ENCODE measurements at places on chromosomes 16 and 17. TPM values are rescaled to one million over a fixed set of nuclear protein-coding genes. Genes with fewer than 3 reads are reported as not detected.

TEX14 gene
- 1.2 TPM for polyA plus RNA-seq

SECTM1 gene
- 1.7 TPM for polyA plus RNA-seq

ZNF830 gene
- 23.1 TPM for polyA plus RNA-seq

CMTM1 gene
- 9.3 TPM for polyA plus RNA-seq

SOX8 gene
- 3.3 TPM for polyA plus RNA-seq

IKZF3 gene
- polyA plus RNA-seq = 0.23 TPM

ELMO3 gene
- 6.9 TPM for polyA plus RNA-seq

CCL3 gene
- polyA plus RNA-seq = 0.65 TPM

RNF222 gene
- polyA plus RNA-seq = 0.11 TPM

TMEM256 gene
- polyA plus RNA-seq = 93.7 TPM

CD300E gene
- polyA plus RNA-seq = 0.13 TPM

MFSD11 gene
- 27.4 TPM for polyA plus RNA-seq

KRTAP2-3 gene
- not detected for polyA plus RNA-seq

CCDC200 gene
- 40.9 TPM for polyA plus RNA-seq

SHCBP1 gene
- polyA plus RNA-seq = 9.6 TPM

HEXIM1 gene
- polyA plus RNA-seq = 44.6 TPM

KCNJ12 gene
- polyA plus RNA-seq = 6.8 TPM

TMEM114 gene
- not detected for polyA plus RNA-seq

SAMD14 gene
- polyA plus RNA-seq = 17.9 TPM

MRPL12 gene
- 47.5 TPM for polyA plus RNA-seq

CHRNE gene
- 2.7 TPM for polyA plus RNA-seq

ATP2C2 gene
- polyA plus RNA-seq = 1.4 TPM

KRT15 gene
- polyA plus RNA-seq = 3.1 TPM

CSH1 gene
- not detected for polyA plus RNA-seq

TMED6 gene
- polyA plus RNA-seq = 3.5 TPM

Data from renal pelvis (tissue), 12 donors.